Liver (tissue), 10 donors: ENCODE measurements at places on chromosomes 12 and 14. TPM values are rescaled to one million over a fixed set of nuclear protein-coding genes. Genes with fewer than 3 reads are reported as not detected.

Gene SUDS3
- total RNA-seq: 17.4 TPM

Gene KRT3
- total RNA-seq: not detected

Gene ACADS
- total RNA-seq: 54.2 TPM

Gene GARIN6
- not detected for total RNA-seq

Gene CLEC1B
- 29.8 TPM for total RNA-seq

Gene C12orf54
- total RNA-seq: not detected

Gene PUS1
- total RNA-seq: 12.1 TPM

Gene IFNG-AS1
- 1.0 TPM for total RNA-seq

Gene SERPINA6
- 330 TPM for total RNA-seq

Gene SLC8A3
- 0.56 TPM for total RNA-seq

Gene ERBB3
- 141 TPM for total RNA-seq

Gene GALNT6
- total RNA-seq: 1.5 TPM

DNA sequence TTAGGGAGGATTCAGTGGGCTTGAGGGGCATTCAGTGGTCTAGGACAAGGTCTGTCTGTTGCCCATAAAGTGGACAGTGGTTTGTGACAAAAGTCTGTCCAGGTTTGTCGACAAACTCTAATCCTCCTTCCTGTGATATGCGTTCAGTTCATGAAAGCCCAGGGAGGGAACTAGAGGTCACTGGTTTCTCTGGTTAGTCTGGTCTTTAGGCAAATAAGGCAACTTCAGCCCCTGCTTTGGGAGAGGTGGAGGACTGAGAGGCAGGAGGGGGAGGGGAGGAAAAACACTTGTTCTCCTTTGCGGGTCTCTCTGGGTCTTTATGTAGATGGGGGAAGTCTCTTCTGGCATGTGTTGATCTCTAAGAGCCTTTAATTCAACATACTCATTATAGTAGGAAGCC, 235.1 kb upstream of the PWP1 start:
- no peaks in the 10 kb centered on the region for H3K4me1 ChIP-seq
- H3K27ac ChIP-seq: no peak overlapping the region
- no peaks in the 10 kb centered on the region for H3K36me3 ChIP-seq
- DNase-seq: no peak
- H3K27me3 ChIP-seq: no peaks in the 10 kb centered on the region

- no peak for DNase-seq
- H3K4me1 ChIP-seq: no peaks in the 10 kb centered on the region
- no peaks in the 10 kb centered on the region for H3K27me3 ChIP-seq
Observed at GRCh38 chr12:80044694-80045046, 54.7 kb upstream of the OTOGL start.

DNA sequence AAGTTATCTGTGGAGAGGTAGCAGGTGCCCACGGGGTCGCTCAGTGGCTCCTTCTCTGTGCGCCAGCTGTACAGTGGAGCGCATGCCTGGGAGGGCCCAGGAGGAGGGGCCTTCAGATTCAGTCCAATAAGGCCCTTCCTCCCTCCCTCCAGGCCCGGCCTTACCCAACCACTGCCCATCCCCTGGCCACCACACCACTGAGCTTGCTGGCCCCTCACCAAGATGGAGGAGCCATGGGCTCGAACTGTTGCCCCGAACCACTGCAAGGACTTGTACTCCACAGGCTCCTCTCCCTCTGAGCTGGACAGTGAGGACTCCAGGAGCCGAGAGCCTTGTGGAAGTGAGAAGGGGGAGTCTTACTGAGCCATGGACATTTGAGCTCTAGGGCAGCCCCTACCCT, 9.8 kb downstream of the ITGA5 start:
- DNase-seq: no peak
- H3K4me1 ChIP-seq: peaks cover 39% of the 10 kb centered on the region
- no peak overlapping the region for H3K4me3 ChIP-seq
- H3K27me3 ChIP-seq: no peaks in the 10 kb centered on the region
- H3K36me3 ChIP-seq: peaks cover 9% of the 10 kb centered on the region

GRCh38 chr14:54922598-54922997, 20.0 kb upstream of the GCH1 start:
- no peaks in the 10 kb centered on the region for H3K4me1 ChIP-seq
- H3K4me3 ChIP-seq: no peak overlapping the region
- H3K27ac ChIP-seq: no peak overlapping the region
- no peaks in the 10 kb centered on the region for H3K36me3 ChIP-seq

DNA sequence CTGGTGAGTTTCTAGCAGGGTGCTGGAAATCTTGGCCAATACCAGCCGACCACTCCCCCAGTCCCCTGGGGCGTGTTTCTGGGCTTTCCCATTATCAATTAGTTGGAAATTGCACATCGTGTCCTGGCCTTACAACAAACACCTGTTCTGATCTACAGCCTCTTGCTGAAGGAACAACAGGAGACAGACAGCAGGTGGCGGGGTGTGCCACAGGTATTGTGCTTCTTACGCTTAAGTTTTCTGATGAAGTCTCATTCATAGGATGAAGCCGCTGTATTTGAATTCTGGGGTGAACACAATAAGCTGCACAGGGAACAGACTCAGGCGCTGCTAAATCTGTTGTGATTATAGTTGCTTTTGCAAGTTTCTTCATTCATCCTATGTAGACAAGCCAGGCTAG, 703 bp downstream of the HIGD1C start:
- DNase-seq: no peak
- no peak overlapping the region for H3K4me3 ChIP-seq
- no peaks in the 10 kb centered on the region for H3K27me3 ChIP-seq
- no peaks in the 10 kb centered on the region for H3K4me1 ChIP-seq

GRCh38 chr12:129723260-129723659, 180.6 kb downstream of the TMEM132D start:
- no peak overlapping the region for H3K4me3 ChIP-seq
- no peaks in the 10 kb centered on the region for H3K27me3 ChIP-seq
- H3K36me3 ChIP-seq: no peaks in the 10 kb centered on the region
- no peak overlapping the region for H3K27ac ChIP-seq

- no peak overlapping the region for H3K4me3 ChIP-seq
- peaks cover 4% of the 10 kb centered on the region for H3K27me3 ChIP-seq
- H3K36me3 ChIP-seq: no peaks in the 10 kb centered on the region
- H3K4me1 ChIP-seq: no peaks in the 10 kb centered on the region
Observed at GRCh38 chr14:98840091-98840490, 431.9 kb downstream of the BCL11B start.

DNA sequence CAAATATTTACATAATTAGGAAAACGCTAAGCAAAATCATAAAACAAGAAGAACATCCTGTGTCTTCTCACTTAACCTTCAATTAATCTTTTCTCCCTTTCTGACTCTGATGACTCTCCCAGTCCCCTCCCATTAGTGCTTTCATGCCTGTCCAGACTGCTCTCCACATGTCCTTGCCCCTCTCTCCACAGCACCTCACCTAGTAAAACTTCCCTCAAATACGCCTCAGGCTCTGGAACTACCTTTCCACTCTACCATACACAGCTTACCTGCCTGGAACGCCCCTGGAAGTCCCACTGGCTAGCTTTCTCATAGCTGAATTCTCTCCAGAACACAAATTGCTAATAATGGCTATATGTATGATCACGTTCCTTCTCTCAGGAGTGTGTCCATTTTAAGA, 44.7 kb downstream of the SLC5A8 start:
- DNase-seq: no peak
- no peaks in the 10 kb centered on the region for H3K4me1 ChIP-seq
- no peak overlapping the region for H3K4me3 ChIP-seq
- no peaks in the 10 kb centered on the region for H3K27me3 ChIP-seq
- no peaks in the 10 kb centered on the region for H3K36me3 ChIP-seq
- H3K27ac ChIP-seq: no peak overlapping the region

GRCh38 chr12:42932936-42933335, 343.4 kb upstream of the PRICKLE1 start:
- H3K27me3 ChIP-seq: no peaks in the 10 kb centered on the region
- no peak overlapping the region for H3K4me3 ChIP-seq
- no peak overlapping the region for H3K27ac ChIP-seq
- H3K36me3 ChIP-seq: no peaks in the 10 kb centered on the region

GRCh38 chr14:28765169-28765830, 1.3 kb upstream of the FOXG1 start:
- H3K4me3 ChIP-seq: no peak overlapping the region
- H3K4me1 ChIP-seq: peaks cover 13% of the 10 kb centered on the region
- no peaks in the 10 kb centered on the region for H3K36me3 ChIP-seq
- DNase-seq: no peak

DNA sequence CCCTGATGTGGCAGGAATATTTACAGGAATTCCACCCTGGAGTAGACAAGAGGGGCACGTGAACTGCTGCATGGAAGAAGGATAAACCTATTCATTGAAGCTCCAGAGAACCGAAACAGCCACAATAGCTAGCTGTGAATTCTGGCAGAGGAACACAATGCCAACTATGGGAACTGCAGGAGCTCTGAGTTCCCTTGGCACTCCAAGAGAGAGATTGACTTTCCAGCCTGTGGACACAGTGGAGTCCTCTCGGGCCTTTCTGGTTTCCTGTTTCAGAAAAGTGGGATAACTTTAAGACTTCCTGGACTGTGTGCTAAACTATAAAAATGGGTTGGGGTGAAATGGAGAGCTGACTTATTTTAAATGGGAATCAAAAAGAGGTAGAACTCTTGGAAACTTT, 11.9 kb downstream of the CACNA2D4 start:
- no peak overlapping the region for H3K27ac ChIP-seq
- no peaks in the 10 kb centered on the region for H3K4me1 ChIP-seq
- H3K36me3 ChIP-seq: no peaks in the 10 kb centered on the region
- H3K4me3 ChIP-seq: no peak overlapping the region
- no peaks in the 10 kb centered on the region for H3K27me3 ChIP-seq

- no peak overlapping the region for H3K4me3 ChIP-seq
- no peaks in the 10 kb centered on the region for H3K36me3 ChIP-seq
- H3K4me1 ChIP-seq: no peaks in the 10 kb centered on the region
- DNase-seq: no peak
Observed at GRCh38 chr14:83184531-83184930, 1650.9 kb upstream of the SEL1L start.

DNA sequence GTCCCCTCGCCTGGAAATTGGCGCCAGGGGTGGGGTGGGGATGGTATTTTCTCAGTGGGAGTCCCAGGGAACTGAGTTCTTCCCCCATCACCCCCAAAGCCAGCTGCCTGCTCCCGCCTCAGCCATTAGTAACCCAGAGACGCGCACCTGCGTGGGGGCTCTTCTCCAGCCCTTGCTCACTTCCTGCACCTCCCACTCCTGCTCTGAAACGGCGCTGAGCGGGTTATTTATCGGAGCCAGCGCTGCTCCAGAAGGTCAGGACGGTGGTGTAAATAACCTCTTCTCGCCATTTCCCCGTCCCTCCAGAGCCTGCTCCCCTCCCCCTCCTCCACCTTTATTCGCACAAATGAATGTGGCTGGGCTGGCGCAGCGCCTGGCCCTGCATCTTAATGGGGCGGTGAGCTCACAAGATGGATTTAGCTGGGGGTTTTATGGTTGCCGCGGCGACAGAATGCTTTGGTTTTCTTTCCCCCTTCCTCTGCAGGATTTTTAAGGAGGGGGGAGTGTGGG, 12.2 kb downstream of the GPR84 start:
- H3K36me3 ChIP-seq: peaks cover 29% of the 10 kb centered on the region
- peaks cover 32% of the 10 kb centered on the region for H3K4me1 ChIP-seq
- no peak for DNase-seq
- H3K27ac ChIP-seq: peak overlapping the region; percentile 90
- no peaks in the 10 kb centered on the region for H3K27me3 ChIP-seq
- H3K4me3 ChIP-seq: no peak overlapping the region

DNA sequence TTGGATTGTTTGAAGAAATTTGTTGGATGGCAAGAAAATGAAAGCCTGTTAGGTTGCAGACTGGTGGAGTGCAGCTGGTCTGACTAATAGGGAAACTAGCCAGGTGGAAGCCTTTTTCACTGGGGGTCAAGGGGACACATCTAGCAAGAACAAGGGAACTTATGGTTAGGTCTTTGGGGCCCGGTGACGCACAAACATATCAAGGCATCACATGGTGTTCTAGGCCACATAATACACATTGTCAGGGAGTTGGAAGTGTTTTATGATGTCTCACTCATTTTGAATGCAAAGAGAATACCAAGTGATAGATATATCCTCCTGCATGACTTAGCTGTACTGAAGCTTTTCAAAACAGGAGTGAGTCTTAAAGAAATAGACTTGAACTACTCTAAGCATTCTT, 351.2 kb downstream of the KCNH5 start:
- no peaks in the 10 kb centered on the region for H3K36me3 ChIP-seq
- H3K27me3 ChIP-seq: no peaks in the 10 kb centered on the region
- no peak overlapping the region for H3K4me3 ChIP-seq
- peaks cover 4% of the 10 kb centered on the region for H3K4me1 ChIP-seq
- DNase-seq: no peak
- no peak overlapping the region for H3K27ac ChIP-seq

DNA sequence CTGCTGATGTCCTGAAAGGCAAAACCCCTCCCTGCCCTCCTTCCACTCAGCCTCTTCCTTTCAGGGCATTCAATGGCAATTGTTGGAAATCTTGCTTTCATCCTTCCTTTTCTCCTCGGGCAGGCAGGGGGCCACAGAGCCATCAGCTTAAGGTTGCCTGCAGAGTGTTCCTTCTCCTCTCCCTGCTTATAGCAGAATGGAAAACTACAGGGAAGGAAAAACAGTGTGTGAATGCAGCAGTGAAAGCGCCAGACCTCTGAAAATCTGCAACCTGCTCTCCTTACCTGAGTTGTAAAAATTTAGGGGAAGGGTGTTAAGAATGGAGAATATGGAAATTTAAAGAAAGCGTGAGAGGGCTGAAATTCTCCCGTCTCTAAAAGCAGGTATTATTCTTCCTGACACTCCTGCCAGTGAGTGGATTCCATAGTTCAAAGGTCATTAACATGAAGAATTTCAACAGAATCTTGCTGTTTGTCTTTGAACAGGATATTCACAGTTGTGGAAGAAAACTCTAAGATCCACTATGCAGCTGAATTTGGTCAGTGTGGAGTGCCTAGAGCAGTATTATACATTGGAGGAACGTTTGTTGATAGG, 348.8 kb downstream of the KCNH5 start:
- no peak for DNase-seq
- peaks cover 4% of the 10 kb centered on the region for H3K4me1 ChIP-seq
- H3K36me3 ChIP-seq: no peaks in the 10 kb centered on the region
- H3K27ac ChIP-seq: no peak overlapping the region

GRCh38 chr14:87952307-87953094, 40.5 kb downstream of the GALC start:
- H3K27me3 ChIP-seq: no peaks in the 10 kb centered on the region
- DNase-seq: no peak
- peaks cover 12% of the 10 kb centered on the region for H3K36me3 ChIP-seq

DNA sequence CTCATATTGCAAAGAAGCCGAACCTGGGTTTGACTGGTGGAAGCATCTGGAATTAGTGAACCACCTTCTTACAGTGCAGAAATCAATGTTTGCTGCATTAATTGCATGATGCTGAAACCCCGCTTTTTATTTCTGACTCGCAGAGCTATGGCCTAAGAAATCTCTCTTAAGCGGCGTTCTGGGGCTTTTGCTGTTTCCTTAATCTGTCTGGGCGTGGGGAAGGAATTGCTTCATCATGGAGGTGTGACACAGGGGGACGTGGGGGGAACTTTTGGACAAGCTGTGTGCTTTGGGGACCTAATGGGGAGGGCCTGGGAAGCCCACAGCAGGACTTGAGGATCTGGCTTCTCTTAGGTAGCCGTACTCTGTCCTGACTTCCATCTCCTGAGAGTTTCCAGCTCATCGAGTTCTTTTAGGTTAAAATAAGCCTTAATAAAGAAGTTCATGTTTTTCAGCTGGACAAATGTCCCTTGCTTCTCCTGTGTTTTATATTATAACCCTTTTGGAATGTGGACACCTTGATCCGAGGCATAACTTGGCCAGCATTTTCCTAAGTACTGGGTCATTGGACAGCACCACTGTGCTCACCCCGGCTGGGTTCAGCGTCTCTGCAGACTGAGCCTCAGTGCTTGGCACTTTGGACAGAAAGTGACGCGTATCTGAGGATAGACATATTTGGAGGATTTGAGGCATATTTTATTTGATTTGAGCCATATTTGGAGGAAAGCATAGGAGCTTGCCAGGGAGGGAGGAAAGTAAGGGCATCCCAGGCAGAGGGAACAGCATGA, 192.1 kb upstream of the MYL2 start:
- H3K4me1 ChIP-seq: peaks cover 12% of the 10 kb centered on the region
- DNase-seq: no peak
- H3K36me3 ChIP-seq: peaks cover 7% of the 10 kb centered on the region
- H3K4me3 ChIP-seq: no peak overlapping the region
- H3K27ac ChIP-seq: no peak overlapping the region
